Stimulated activated CD4-positive, alpha-beta T cell treated with anti-CD3 and anti-CD28 coated beads, Interleukin-4, amount 100 ng/mL, for 1 hour (primary cell): ENCODE measurements at places on chromosomes 2 and 18.

DNA sequence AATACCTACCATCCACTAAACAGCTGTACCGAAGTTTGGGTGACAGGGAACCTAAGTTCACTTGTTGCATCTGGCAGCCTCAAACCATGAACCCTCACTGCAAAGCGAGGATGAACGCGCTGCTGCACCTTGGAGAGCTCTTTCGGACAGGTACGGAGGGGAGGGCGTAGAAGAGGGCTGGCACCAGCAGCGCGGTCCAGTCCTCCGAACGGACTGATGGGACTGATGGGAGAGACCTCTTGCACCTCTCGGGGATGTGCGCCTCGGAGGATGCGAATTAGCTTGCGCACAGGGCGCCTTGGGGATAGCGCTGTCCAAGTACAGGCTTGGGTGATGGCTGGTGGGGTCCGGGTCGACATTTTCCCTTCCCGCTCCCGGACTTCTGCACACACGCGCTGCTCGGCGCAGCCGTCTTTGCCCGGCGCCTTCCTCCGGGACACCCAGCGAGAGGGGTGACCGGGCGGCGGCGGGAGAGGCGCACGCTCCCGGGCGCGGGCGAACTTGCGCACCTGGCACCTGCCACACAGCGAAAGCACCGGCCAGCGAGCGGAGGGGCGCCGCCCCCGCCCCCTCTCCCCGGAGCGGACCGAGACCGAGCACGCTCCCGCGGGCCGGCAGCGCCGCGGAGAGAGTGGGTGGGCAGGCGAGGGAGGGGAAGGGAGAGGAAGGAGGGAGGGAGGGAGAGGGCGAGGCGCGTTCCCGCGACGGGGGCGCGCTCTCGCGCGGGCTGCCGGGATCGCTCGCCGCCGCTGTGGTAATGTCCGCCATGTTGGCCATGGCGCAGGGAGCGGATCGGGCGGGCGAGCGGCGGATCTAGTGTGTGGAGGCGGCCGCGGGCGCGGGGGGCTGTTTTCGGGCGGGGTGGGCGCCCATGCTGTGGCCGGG lies at the start of gene EPC2:
Gene EPC2 (plus strand): TSS at position 754 of the 885 bp plus-strand sequence. CDS start 267 bp downstream, outside the sequence.
- DNase-seq: peak; percentile 87

DNA sequence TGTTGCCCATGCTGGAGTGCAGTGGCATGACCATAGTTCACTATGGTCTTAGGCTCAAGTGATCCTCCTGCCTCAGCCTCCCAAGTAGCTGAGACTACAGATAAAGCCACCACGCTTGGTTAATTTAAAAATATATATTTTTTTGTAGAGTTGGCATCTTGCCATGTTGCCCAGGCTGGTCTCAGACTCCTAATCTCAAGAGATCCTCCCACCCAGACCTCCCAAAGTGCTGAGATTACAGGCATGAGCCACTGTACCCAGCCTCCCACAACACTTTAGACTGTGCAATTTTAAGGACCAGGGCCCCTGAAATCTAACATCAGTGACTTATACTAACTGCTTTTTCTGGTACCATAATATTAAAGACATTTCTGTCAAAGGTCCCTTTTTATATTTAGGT lies 5.2 kb downstream of the TXNDC2 start:
- no peak for DNase-seq

DNA sequence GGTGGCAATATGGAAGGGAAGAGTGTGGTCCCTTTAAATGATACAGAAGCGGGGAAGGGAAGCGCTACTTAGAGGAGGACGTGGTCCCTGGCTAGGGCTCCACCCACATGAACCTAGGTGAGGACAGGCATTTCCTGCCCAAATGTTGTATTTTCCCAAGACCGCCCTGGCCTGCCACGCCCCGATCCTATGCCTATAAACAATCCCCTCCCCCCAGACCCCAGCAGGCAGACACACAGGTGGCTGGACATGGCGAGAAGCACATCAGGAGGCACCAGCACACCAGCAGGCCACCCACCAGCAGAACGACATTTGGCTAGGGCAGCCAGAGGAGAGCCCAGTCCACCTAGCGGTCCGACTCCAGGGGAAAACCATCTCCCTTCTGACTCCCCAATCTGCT lies 47.2 kb downstream of the METTL8 start:
- no peak for DNase-seq

DNA sequence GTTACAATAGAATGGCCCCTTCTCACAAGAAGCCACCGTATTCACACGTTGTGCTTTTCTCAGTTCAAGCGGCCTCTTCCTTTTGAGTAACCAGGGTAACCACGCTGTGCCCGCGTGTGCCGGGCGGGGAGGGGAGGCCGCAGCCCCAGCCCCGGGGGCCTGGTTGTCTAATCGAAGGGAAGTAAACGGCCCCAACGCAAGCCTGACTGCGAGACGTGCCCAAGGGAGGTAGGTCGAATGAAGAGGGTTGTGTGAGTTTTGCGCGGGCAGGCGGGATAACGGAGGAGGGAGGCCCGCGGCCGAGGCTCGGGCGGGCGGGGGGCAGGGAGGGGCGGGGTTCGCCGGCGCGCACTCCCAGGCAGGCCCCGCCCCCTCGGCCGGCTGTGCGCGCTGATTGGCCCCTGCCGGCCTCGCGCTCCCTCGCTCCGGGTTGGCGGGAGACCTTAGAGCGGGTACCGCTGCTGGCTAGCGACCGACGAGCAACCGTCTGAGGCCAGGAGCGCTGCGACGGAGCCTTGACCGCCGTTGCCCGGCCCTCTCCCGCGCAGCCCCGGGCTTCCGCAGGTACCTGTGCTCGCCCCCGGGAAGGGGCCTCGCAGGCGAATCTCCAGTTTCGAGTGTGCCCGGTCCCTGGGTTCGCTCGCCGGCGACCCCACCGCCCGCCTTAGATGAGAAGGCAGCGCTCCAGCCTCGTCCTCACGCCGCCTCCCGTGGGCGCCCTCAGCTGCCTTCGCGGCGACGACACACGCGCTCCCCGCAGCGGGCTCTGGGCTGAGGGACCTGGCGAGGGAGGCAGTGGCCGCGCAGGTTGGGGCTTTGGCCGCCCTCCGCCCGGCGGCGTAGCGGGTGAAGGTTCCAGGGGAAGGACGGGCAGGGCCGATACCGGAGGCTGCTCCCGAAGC lies at the start of gene SPDYA:
Gene SPDYA (plus strand): TSS at position 451 of the 902 bp plus-strand sequence. CDS start 5,181 bp downstream, outside the sequence.
- DNase-seq: peak; percentile 81

GRCh38 chr2:96636551-96637171 lies 1.5 kb downstream of the KANSL3 start:
- no peak for DNase-seq

- DNase-seq: no peak
These were observed 19.5 kb downstream of the SLC20A1 start for GRCh38 chr2:112665113-112665780.
